ENCODE measurements at places on chromosomes 1 and 21.

GRCh38 chr1:25537153-25537831 is 6.1 kb upstream of the LDLRAP1 start:
- no peak for DNase-seq

DNA sequence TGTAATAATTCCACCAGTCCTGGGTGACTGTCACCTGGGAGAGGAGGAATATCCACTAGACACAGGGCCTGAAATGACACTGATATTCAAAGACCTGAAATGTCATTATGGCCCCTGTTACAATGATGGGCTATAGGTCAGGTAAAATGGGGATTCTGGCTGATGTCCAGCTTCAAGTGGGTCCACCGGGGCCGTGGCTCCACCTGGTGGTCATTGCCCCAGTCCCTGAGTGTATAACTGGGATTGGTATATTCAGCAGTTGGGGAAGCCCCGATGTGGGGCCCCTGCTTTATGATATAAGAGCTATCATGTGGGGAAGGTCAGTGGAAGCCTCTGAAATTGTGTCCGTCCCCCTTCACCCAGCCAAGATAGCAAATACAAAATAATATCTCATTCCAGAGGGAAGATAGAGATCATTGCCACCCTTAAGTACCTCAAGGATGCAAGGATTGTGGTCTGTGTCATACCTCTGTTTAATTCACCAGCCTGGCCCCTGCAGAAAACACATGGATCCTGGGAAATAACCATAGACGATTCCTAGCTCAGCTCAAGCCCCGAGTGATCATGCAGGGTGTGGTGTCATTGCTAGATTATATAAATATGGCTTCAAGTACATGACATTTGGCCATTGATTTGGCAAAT is 19.4 kb downstream of the PLEKHO1 start:
- DNase-seq, result peak; percentile 42

DNA sequence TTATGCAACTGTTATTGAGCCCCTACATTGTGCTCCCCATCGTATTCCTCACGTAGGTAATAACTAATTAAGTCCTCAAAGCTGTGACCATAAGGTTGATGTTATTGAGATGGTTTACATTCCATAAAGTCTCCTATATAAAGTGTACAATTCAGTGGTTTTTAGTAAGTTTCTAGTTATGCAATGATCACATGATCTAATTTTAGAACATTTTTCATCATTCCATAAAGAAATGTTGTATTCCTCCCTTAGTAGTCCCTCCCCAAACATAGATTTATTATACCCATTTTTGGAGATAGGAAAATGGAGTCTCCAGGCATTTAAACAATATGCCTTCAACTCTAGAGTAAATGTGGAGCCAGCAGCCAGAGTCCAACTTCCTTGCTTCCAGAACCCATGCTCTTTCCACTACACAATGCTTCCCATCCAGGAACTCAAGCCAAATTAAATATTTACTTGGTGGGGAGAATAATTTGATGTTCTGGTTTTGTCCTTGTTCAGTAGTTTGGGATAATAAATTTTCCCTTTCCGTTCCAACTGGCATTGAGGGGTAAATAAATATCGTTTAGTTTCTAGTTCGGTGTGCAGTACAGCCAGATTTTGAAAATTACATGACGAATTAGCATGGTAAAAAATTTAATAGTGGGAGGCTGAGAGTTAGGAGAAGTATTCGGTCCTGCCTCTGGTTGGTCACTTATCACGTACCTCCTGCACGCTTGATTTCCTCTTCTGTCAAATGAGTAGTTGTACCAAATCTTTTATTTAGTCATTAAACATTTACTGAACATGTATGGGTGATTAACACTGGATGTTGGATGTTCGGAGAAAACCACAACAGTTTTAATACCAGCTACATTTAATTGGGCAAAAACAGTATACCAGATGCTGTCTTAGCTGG is 66.3 kb downstream of the CACHD1 start:
- no peak for DNase-seq

GRCh38 chr1:90616395-90616794 is 100.7 kb downstream of the BARHL2 start:
- DNase-seq, result no peak
